ENCODE measurements at places on chromosomes 3 and 15. TPM values are rescaled to one million over a fixed set of nuclear protein-coding genes. Genes with fewer than 3 reads are reported as not detected.

Gene DLEC1
- total RNA-seq: 0.70 TPM

Gene SHQ1
- total RNA-seq: 27.9 TPM

Gene ITGA11
- 0.56 TPM for total RNA-seq

Gene CEP19
- 6.6 TPM for total RNA-seq

Gene CAPN3
- total RNA-seq: 2.7 TPM

Gene DNAH12
- total RNA-seq: 0.14 TPM

Gene FBXL2
- total RNA-seq: not detected

Gene B3GALNT1
- 1.6 TPM for total RNA-seq

Gene SLC51B
- not detected for total RNA-seq

Gene CRELD1
- total RNA-seq: 16.1 TPM

Gene DALRD3
- total RNA-seq: 26.2 TPM

Gene ACKR4
- not detected for total RNA-seq
